Urothelium cell line (cell line): ENCODE measurements at places on chromosomes 5 and 9.

GRCh38 chr9:69637193-69637816, 34.9 kb downstream of the APBA1 start:
- no peak for DNase-seq

- no peak for DNase-seq
Observed at GRCh38 chr9:81193362-81194339, 495.7 kb downstream of the TLE1 start.

DNA sequence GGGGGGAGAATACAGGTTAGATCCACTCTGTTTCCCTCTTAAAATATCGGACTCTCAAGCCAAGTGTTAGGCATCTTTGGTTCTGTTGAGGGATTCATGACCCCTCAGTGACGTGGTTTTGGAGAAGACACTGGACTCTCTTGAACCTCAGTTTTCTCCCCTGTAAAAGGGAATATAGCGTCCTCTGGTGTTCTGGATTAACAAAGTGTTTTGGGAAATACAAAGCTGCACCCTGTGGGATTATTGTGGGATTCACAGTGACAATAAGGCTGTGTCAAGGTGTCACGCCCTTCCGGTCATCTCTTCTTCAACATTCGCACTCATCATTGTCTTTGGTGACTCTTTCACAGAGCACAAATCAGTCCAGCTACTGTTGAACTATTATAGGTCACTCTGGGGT, 139.0 kb downstream of the IRX1 start:
- no peak for DNase-seq

DNA sequence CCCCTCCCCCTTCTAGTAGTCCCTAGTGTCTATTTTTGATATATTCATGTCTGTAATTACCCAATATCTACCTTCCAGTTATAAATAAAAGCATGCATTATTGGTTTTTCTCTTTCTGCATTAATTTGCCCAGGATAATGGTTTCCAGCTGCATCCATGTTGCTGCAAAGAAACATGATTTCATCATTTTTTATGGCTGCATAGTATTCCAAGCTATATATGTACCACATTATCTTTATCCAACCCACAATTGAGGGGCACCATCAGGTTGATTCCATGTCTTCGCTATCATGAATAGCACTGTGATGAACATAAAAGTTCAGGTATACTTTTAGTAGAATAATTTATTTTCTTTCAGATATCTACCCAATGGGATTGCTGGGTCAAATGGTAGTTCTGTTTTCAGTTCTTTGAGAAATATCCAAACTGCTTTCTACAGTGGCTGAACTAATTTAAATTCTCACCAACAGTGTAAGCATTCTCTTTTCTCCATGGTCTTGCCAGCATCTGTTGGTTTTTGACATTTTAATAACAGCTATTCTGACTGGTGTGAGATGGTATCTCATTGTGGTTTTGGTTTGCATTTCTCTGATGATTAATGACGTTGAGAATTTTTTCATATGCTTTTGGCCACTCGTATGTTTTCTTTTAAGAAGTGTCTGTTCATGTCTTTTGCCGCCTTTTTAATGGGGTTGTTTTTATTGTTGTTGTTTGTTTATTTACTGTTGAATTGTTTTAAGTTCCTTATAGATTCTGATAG, 746.1 kb upstream of the MEF2C start:
- no peak for DNase-seq

DNA sequence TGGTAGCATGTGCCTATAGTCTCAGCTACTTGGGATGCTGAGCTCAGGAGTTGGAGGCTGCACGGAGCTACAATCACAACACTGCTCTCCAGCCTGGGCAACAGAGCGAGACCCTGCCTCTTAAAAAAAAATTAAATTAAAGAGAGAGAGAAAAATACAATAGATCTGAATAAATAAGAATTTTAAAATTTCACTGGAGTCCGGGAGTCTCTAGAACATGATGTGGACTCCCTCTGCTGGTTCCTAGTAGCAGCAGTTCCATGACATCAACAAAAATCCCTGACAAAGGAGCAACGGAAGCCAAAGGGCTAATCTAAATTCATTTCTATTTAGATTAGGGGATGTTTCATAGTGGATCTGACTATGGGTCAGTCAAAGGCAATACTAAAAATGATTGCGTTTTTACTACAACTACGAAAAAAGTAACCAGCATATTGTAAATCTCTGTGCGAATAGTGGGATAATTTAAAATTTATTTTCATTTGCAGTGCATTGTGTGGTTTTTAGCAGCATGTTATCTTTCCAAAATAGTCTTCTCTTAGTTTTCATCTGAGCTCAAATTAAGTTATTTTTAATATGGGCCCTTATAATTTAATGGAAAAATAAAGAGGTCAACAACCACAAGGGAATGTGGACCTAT, 6.7 kb downstream of the INIP start:
- peak; percentile 8 for DNase-seq

- no peak for DNase-seq
Observed at GRCh38 chr9:97866848-97867247, 13.8 kb downstream of the FOXE1 start.

DNA sequence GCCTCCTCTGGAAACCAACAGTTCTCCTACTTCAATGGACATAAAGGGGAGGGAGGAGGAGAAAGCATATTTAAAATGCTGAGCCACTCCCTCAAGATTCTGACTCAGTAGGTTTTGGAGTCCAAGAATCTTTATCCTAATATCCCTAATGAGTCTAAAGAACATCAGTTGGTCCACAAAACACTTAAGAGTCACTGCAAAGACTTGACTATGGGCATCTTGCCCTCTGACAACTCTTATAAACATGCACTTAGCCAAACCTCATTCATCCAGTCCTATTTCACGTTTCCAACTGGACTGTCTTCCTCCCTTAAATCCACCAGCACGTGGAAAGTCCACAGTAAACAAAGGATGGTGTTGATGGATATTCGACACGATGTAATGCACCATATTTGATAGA, 172.5 kb downstream of the FAM114A2 start:
- no peak for DNase-seq

- DNase-seq, result no peak
Observed at GRCh38 chr9:83304686-83305085, 233.5 kb downstream of the FRMD3 start.

GRCh38 chr9:68877219-68877618, 136.7 kb downstream of the PRKACG start:
- DNase-seq, result no peak

DNA sequence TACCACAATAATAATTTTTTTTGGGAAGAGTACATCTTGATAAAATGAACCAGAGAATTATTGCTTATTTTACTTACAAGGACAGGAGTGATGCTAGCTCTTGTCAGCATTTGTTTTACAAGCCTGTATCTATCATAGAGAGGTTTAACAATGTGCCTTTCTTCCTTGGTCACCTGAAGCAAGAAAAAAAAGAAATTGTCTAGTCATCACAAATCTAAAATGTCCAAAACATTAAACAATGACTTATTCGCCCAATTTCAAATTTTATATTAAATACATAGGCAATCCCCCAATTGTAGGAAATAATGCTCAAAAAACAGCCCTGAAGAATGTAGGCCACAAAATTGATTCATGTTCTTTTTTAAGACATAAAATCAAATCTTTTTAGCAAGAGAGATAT, 56.6 kb downstream of the PKD2L2 start:
- DNase-seq, result no peak

- no peak for DNase-seq
Observed at GRCh38 chr5:57416278-57416994, 66.2 kb downstream of the ACTBL2 start.

- no peak for DNase-seq
Observed at GRCh38 chr5:89473196-89473595, 590.2 kb upstream of the MEF2C start.

- DNase-seq, result no peak
Observed at GRCh38 chr9:119334745-119335144, 34.5 kb downstream of the BRINP1 start.

DNA sequence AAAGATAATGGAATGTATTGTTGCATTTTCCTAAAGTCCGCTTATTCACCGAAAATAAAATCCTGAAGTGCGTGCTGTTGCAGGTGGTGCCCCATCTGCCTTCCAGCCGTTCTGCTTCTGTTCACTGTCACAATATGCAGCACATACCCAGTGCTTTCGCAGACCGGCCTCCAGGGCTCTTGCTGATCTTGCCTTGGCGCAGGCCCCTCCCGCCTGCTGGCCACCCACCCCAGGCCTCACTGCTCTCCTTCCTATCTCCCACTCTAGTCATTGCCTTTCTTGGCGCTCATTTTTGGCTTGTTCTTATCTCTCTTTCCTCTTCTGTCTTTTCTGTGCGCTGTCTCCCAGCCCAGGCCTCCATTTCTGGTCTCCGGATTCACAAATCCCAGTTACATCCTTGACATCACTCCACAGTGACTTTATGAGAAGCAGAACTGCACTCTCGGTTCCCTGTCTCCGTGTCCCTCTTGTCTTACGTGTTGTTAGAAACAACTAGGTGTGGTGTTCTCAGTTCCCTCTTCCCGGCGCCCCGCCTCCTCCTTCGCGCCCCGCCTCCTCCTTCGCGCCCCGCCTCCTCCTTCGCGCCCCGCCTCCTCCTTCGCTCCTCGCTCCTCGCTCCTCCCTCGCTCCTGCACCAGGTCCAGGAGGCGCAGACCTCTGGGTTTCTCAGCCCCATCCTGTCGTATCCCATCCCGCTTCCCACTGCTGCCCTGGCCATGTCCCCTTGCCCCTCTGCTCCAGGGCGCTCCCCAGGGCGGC, 201.7 kb upstream of the OTULINL start:
- DNase-seq, result no peak

DNA sequence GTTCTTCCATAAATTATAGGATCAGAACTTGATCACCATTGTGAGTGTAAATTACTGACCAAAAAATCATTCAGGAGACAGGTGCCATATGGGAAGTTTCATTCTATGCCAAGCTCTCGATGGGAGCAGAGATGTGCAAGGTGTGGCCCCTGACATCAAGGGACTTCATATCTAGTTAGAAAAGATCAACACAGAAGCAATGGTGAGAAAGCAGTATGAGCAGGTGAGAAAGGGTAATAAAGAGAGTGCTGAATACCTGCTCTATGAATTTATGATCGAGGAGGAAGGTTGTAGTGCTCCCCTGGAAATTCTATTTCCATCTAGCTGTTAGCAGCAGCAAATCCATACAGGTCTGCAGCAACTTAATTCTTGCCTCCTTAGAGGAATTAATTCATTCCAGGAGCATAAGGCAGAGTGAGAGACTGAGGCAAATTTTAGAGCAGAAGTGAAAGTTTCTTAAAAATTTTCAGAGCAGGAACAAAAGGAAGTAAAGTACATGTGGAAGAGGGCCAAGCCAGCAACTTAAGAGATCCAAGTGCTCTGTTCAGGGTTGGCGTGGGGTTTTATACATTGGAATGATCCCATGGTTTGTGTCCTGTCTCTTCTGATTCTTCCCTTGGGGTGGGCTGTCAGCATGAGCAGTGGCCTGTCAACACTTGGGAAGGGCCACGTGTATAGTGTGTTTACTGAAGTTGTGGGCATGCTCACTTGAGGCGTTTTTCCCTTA, 181.8 kb downstream of the SAXO1 start:
- no peak for DNase-seq

DNA sequence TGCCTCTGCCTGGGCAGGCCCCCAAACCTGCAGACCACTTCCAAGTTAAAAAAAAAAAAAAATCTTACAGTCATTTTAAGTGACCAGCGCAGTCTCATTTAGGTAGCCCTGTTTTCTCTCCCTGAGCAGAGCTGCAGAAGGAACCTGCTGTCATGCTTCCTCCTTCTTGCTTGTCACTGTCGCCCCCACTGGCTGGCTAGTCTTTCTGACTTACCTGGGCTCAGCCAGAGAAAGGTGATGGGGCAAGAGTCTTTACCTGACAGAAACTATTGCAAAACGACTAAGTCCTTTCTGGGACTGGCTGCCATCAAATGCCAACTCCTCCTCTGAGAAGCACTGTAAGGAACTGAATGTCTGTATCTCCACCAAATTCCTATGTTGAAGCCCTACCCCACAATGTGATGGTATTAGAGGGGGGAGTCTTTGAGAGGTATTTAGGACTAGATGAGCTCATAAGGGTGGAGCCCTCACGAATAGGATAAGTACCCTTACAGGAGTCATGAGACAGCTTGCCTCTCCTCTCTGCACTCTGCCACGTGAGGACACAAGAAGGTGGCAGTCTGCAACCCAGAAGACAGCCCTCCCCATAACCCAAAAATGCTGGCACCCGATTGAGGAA, 58.4 kb upstream of the SHC3 start:
- no peak for DNase-seq

- DNase-seq, result no peak
Observed at GRCh38 chr9:40907657-40908624, 220.5 kb downstream of the FOXD4L6 start.

DNA sequence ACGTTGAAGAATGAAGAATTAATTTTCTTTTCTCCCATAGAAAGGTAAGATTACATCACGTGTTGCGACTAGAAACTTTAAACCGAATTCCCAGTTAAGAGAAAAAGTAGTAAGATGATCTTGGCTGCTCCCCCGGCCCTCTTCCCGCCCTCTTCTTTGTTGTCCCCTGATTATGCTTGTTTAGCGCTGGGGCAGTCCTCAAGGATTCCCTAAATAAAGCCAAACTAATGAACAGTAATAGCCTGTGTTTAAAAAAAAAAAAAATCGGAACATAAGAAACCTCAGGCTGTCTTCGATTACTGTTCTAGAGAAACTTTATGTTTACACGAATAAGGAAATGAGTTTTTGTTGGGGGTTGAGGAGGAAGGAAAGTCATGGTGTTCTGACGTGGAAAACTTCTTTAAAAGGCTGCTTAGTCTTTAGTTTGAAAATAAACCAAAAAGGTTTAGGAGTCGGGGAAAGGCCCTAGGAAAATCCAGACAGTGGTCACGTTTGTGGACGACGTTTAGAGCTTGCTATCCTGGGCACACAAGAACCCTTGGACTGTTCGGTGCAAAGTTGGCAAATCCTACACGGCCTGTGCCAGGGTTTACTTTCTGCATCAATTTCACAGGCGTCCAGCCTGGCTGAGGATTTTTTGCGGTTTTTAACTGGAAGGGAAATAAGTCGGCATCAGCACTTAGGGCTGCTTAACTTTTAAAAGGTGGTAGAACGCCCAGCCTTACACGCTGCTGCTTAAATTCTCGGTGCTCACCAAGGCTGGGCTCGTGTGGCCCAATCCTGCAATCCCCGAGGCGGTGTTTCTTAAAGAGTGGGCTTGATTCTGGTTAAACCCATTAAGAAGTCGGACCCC, 1.1 kb upstream of the MAT2B start:
- peak; percentile 10 for DNase-seq

GRCh38 chr9:3177146-3177761, 333.4 kb upstream of the PUM3 start:
- DNase-seq, result no peak

- DNase-seq, result no peak
Observed at GRCh38 chr5:41067714-41068568, 3.2 kb downstream of the MROH2B start.
